Effector memory CD8-positive, alpha-beta T cell (primary cell): ENCODE measurements at places on chromosomes 6 and 20.

- DNase-seq: no peak
Measured at GRCh38 chr6:143357152-143357551, 93.3 kb downstream of the ADAT2 start.

DNA sequence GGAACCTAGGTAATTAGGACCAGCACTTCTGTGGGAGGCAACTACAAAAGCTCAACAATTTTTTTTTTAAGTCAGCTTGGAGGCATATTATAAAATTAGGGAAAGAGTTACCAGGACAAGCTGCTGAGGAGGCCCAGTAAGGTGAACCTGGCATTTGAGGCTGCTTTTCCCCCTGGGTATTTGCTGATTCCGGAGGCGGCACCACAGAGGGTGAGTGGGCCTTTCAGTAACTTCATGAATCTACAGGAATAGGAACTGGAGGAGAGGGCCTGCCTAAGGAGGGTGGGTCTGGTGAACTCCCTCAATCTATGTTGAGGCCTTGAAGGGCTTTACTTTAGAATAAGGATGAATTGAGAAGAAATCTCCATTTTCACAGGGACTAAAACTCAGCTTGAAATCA, 14.6 kb downstream of the TSPYL4 start:
- DNase-seq: no peak

GRCh38 chr20:7387638-7388193, 552.5 kb downstream of the HAO1 start:
- no peak for DNase-seq

- no peak for DNase-seq
Measured at GRCh38 chr20:31881945-31882344, 11.5 kb downstream of the TTLL9 start.

DNA sequence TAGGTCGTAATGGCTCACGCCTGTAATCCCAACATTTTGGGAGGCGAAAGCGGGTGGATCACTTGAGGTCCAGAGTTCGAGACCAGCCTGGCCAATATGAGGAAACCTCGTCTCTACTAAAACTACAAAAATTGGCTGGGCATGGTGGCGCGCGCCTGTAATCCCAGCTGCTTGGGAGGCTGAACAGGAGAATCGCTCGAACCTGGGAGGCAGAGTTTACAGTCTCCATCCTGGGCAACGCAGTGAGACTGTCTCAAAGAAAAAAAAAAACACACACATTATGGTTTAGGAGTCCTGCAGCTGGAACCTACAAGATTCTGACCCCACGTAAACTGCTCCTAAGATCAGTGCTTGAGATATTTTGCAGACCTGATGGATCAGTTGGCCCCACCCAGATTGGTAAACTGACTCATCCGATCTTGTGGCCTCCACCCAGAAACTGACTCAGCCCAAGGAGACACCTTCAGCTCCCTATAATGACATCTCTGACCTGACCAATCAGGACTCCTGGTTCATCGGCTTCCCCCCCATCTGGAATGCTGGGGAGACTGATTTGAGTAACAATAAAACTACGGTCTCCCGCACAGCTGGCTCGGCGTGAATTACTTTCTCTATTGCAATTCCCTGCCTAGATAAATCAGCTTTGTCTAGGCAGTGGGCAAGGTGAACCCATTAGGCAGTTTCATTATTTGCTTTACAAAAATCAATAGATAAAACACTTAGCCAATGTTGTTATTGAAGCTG, 96.2 kb upstream of the BTN3A2 start:
- DNase-seq: no peak

DNA sequence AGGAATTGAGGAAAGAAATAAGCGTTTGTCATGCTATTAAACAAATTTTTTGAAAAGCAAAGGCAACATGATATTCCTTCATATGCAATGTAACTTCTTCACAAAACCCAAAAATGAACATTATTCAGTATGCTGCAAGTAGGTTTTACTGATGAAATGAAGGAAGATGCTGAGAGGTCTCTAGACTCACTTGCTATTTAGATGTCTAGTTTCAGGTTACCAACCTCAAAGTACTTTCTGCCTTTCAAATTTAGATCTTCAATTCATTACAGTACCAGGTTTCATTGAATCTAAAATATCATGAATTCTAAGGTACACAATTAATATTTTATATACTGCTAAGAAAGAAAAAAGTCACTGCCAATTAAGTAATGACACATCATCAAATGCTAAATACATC, 39.9 kb downstream of the MYO6 start:
- DNase-seq: no peak

- DNase-seq: no peak
Measured at GRCh38 chr6:78062993-78063392, 410.2 kb downstream of the MEI4 start.

GRCh38 chr20:39294137-39294725, 332.1 kb downstream of the DHX35 start:
- DNase-seq: no peak

GRCh38 chr6:128350416-128351254, 169.8 kb downstream of the PTPRK start:
- no peak for DNase-seq

GRCh38 chr6:40524797-40525585, 62.2 kb downstream of the LRFN2 start:
- DNase-seq: no peak

DNA sequence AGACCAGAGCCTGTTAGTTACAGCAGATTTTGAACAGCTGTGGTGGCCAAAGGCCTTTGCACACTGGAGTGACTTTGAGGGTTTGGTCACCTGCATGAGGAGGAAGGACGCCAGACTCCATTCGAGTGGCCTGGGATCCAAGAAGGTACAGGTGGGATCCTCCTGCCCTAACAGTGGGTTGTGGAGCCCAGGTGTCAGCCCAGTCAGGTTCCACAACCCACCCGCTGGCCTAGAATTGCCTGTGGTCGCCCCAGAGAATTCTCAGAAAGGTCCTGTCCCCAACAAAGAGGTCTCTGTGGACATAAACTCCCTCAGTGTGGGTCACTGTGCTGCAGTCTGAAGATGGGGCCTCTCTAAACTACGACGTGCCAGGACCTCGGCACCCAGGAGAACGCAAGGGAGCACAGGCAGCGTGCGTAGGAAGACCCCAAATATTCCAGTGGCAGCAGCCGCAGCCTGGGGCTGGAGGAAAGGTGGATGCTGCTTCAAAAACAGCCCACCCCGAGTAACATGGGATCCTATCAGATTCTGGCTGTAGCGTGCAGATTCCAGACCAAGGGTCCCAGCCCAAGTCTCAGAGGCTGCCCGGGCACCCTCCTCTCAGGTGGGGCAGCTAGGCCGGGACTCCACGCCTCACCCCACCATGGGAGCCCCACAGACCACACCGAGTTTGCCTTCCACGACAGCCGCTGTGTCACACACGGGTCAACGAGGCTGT, 16.0 kb downstream of the ACSS1 start:
- no peak for DNase-seq

DNA sequence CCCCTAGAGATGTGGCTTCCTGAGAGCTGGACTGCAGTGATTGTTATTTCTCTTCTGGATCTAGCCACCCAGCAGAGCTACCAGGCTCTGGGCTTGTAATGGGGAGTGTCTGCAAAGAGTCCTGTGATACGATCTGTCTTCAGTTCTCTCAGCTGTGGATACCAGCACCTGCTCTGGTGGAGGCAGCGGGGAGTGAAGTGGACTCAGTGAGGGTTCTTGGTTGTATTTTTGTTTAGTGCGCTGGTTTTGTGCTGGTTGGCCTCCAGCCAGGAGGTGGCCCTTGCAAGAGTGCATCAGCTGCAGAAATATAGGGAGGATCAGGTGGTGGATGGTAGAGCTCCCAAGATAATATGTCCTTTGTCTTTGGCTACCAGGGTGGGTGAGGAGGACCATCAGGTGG, 33.7 kb downstream of the PAX1 start:
- no peak for DNase-seq

- DNase-seq: no peak
Measured at GRCh38 chr6:46704562-46704961, 16.9 kb downstream of the TDRD6 start.

GRCh38 chr6:109356237-109356636, 26.0 kb downstream of the CD164 start:
- no peak for DNase-seq

- DNase-seq: no peak
Measured at GRCh38 chr20:64091770-64092169, 7.6 kb upstream of the LKAAEAR1 start.

- no peak for DNase-seq
Measured at GRCh38 chr6:52407467-52407866, 12.7 kb upstream of the EFHC1 start.
